ENCODE measurements at places on chromosomes 2 and 18. TPM values are rescaled to one million over a fixed set of nuclear protein-coding genes. Genes with fewer than 3 reads are reported as not detected.

- DNase-seq = no peak
Measured at GRCh38 chr2:118993392-118993752, 51.4 kb downstream of the MARCO start.

HJURP gene
- polyA plus RNA-seq = 28.3 TPM

DNA sequence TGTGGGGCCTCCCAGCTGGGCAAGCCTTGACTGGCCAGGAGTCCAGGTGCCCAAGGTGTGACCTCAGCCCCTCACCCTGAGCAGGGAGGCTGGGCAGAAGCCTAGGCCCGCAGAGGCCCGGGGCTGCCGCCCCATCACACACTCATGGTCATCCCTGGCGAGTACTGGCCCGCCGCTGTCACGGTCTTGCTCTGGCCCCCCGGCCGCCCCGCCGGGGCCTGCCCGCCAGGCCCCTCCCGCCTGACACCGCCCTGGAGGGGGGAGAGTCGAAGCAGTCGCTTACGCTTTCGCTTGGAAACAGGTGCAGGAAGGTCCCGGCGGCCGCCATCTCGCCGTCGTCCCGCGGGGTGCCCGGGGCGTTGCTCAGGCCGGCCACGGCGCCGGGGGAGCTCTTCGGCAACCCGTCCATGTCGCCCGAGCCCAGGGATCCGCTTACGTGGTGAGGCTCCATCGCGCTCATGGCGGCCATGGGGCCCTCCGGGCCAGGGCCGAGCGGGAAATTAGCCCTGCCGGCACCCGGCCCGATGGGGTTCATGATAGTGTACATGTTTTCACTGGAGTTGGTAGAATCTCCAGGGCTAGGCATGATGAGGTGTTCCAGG lies 26.6 kb upstream of the ANKRD62 start:
- DNase-seq = no peak

DNA sequence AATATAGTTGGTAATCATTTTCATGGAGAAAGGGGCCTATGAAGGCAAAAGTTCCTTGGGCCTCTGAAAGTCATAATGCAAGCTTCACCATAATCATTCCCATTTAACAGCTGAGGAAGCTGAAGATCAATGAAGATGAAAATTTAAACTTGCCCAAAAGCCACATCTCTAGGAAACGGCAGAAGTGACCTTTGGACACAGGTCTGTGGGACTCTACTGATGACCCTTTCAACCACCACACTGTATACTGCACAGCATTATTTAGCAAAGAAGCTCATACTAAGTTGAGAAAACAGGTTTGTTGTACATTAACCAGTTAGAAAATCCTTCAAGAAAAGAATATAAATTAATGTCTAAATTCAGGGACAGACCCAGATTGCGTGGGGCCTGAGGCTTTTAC lies 51.6 kb upstream of the ACTR3 start:
- DNase-seq = no peak

GRCh38 chr18:31516437-31516836 lies 18.5 kb downstream of the DSG2 start:
- DNase-seq = no peak

- DNase-seq = peak; percentile 76
Measured at GRCh38 chr2:3728104-3729054, 25.0 kb downstream of the DCDC2C start.

MAP3K19 gene
- not detected for polyA plus RNA-seq

DNA sequence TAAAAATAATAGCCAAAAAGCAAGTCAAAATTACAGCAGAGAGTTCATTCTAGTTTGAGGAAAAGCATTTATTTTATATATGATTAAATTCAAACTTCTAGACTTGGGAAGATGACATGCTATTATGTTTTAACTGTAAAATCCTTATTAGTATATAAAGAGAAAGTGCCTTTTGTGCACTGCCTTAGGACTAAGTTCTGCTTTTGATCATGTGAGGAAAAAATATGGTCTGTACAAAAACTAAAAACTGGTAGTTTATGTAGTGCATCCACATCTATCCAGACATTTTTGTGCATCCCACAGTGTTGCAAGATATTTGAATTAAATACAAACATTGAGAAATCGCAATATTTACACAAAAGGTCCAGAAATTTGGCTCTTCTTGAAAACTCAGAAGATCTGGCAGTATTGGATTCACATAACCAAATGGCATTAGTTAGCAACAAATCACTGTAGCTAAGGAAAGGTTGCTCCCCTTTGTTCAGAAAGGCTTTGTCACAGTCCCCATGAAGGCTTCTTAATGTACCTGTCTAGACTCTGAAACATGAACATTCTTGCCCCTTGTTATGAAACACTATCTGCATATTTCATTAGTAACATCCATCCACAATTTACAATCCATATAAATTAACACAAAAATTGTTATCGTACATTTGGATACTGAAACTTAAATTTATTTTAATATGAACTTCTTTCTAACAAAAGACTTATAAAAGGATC lies 2.2 kb downstream of the MMADHC start:
- peak; percentile 49 for DNase-seq

DNA sequence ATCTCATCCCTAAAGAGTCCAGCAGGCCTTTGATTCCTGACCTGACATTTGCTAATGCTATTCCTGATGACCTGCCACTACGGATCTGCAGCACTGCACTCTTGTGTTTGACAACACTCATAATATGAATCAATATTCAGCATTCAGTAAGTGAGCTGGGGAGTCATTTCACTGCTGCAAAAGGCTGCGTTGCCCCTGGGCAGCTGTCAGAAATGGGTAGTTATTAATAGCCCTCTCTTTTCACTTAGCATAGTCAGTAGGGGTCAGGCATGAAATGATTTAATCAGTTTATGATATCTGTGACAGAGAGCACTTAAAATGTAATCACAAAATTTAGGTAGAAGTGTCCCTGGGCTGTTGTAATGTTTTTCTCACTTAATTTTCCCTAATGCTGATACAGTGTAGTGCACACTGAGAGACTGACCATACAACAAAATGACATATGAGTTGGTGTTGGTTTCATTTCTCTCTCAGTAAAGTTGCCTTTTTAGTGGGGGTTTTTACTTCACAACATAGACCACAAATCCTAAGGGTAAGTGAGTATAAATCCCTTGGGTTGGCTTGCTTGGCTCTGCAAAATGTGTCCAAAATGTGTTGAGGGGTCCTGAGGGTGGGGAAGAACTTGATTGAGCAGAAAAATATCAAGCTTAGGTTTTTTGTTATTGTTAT lies 184.8 kb downstream of the CAMKMT start:
- DNase-seq = no peak

GRCh38 chr18:3450012-3450798 lies at the start of gene TGIF1:
TSS of gene TGIF1 (plus strand) at chr18:3450172. CDS start at chr18:3450490, 318 bp downstream.
- peak; percentile 78 for DNase-seq

DNA sequence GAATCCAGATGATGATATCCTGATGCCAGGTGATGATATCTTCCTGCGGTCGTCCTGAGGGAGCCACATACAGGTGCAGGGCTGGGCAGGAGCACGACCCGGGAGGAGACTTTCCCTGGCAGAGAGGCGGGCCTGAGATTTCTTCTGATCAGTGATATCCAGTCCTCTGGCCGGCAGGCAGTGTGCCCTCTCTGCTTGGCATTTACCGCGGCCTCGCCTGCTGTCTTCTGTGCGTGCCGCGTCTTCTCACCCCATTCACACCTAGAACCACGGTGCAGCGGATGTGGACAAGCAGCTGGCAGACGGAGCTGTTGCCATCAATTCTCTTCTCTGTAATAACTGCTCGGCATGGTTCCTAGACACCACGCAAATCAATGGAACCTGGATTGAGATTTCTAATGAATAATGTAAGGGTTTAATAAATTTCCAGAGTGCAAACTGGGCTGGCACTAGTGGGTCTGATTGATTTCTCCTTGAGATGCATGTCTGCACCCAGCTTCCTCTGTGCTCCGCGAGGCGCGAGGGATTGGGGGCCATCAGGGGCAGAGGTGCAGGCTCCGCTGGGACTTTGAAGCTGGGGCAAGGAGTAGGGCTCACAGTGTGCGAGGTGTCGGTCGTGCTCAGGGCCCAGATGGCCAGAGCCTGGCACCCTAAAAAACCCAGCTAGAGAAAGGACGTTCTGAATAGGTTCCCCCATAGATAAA lies 208.9 kb upstream of the HDAC4 start:
- DNase-seq = no peak

DNA sequence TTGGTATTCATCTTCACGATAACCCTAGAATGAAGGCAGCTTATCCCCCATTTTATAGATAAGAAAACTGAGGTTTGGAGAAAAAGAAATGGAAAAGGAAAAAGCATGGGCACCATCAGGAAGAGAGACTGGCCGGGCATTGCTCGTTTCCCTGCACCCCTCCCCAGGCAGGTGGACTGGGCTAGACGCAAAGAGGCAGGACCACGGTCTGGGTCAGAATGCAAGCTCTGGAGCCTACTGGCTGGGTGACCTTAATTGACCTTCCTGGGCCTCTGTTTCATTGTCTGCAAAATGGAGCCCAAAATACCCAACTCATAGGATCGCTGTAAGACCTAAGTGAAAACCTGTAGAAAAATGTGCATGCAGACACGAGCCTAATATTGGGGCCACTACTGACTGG lies 135.3 kb upstream of the GLI2 start:
- no peak for DNase-seq

DNA sequence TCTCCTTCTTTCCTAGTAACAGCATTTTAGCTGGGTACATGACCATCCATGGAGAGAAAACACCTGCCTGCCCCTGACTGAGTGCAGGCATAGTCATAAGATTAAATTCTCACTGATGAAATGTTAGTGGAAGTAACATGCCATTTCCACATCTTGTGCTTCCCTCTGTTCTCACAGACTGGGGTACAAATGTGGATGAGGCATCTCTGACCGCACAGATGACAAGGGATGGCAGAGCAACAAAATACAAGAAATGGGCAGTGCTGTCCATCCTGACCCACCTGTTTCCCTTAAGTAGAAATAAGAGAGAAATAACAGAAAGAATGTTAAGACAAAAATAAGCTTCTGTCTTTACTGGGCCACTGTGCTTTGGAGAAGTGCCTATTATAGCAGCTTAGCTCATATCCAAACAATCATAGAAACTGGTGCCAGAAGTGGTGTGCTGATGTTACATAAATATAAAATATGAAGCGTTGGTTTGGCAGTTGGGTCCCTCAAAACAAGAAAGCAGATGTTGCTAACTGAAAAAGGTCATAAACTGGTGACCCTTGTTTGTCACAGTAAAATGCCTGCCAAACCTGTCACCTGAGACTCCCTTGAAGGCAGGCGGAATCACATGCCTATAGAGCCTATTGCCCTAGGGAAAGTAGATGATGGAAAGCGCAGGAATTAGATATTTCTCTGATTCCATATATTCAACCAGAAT lies 72.4 kb upstream of the CCDC150 start:
- DNase-seq = no peak

GRCh38 chr18:62242955-62243354 lies 55.9 kb downstream of the RELCH start:
- no peak for DNase-seq

DNA sequence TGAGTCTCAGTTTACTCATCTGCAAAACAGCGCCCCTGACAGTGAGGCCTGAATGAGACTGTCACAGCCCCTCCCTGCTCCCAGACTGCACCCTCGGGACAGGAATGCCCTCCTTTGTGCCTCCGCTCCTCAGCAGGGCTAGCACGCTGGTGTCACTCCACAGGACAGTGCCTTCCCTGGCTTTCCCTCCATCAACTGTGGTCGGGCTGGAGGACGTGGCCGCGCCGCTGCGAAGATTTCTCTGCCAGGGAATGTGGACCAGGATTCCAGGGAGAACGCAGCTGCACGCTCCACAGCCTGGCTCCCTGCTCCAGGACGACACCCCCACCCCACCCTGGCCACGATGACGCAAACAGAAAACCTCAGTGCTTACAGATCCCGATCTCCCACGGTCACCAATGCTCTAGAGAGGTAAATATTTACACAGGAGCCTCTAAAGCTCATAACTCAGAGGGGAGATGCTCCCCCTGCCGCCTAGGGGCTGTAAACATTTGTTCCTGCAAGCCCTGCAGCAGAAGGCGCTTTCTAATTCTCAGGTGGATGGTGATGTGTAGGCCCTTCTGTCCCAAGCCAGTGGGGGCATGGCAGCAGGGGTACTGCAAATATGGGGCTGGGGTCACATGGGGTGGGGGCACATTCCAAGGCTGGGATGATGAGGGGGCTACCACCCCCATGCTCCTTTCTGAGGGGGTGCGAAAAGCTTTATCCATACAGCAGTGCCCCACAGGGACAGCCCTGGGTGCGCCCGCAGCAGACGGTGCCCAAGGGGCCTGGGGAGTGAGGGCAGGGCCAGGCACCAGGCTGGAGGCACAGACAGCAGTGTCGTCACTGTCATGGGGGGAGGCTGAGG lies 12.4 kb downstream of the HS6ST1 start:
- DNase-seq = peak; percentile 99

UNC80 gene
- polyA plus RNA-seq = not detected

GRCh38 chr2:137187216-137187615 lies 421.9 kb downstream of the THSD7B start:
- DNase-seq = no peak

DNA sequence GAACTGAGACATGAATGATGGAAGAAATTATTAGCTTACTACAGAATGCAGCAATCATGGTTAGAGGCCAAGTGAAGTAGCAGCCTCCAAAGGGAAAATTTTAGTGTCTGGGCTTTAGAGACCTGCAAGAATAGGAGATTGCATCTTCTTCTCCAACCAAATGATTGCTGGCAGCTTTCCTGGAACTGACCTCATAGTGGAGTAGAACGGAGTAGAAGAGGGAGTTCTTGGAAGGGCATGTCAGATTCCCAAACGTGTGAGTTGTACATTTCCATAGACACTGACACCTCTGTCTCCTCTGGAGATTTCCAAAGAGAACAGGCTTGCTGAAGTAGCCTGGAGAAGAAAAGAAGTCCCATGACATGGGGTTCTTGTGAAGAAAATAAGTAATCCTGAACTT lies 169.8 kb upstream of the ERBB4 start:
- DNase-seq = peak; percentile 68

DNA sequence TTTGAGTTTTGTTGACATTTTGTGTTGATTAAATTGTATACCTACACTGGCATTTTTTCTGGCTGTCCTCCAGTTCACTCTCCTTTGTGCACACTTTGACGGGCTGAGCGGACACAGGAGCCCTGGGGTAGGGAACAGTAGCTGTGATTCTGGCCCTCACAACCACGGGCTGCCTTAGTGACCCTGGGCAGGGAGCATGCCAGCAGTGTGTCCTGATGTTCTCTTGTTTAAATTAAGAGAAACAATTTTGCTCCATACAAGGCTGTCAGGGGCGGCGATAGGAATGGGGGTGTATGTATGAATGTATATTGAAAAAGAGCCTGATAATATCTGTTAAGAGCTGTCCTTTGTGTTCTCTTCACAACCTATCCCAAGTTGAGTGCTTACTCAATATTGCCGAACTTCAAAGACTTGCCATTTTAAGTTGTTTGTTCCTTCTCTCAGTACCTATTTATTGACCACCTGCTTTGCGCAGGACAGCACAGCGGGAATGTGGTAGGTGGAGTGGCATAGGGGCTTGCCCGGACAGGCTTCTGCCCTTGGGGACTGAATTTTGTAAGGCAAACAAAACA lies 103.7 kb upstream of the EML6 start:
- DNase-seq = no peak

GRCh38 chr2:197369933-197370320 lies 59.3 kb upstream of the ANKRD44 start:
- peak; percentile 43 for DNase-seq

DNA sequence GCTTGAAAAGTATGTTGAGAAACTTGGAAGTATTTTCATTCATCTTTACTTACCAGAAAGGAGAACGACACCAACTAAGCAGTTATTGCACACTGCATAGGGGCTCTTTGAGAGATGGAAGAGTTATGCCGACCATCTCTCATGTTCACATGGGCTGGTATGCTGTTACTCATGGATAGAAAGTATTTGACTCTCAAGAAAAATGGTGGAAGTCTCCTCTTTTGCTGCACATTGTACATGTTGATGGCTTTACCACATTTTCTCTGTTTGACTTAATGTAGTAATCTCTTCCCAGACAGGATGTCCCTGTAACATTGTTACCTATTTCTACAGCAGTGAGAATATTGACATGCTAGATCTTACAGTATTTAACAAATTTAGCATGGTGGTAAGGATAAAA lies 23.2 kb downstream of the CAB39 start:
- no peak for DNase-seq

SIGLEC15 gene
- polyA plus RNA-seq = 0.99 TPM

Measured in fibroblast of lung (primary cell).